Stimulated activated CD4-positive, alpha-beta T cell treated with anti-CD3 and anti-CD28 coated beads, Interleukin-4, amount 100 ng/mL, for 1 hour (primary cell): ENCODE measurements at places on chromosomes 6 and 20.

DNA sequence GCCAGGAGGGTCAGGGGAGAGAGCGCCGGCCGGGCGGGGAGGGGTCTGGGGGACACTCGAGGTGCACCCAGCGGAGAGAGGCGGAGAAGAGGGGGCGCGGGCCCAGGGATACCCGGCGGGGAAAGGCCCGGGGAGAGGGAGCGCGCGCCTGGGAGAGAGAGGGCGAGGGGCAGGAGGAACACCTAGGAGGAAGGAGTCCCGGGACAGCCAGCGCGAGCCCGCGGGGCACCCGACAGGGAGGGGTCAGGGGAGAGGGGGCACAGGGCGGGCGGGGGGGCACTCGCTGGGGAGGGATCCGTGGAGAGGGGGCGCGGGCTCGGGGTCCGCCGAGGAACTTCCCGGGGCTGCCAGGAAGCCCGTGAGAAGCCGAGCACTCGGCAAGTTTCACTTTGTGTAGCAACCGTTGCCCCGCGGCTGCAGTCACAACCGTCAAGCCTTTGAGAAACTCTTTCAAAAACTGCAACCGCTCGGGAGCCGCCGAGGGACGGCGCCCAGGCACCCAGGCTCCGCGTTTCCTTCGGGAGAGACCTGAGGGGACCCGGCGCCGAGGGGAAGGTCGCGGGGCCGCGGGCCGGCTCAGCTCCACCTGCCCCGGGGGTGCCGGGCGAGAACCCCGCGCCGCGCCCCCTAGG, 471 bp downstream of the EZR start:
- DNase-seq = peak; percentile 67

GRCh38 chr6:166419286-166419685, 36.5 kb upstream of the MPC1 start:
- peak; percentile 41 for DNase-seq

- no peak for DNase-seq
These were observed 168.4 kb upstream of the UST start for GRCh38 chr6:148578489-148578814.

GRCh38 chr6:70957284-70957617, 391 bp upstream of the B3GAT2 start:
- DNase-seq = no peak

DNA sequence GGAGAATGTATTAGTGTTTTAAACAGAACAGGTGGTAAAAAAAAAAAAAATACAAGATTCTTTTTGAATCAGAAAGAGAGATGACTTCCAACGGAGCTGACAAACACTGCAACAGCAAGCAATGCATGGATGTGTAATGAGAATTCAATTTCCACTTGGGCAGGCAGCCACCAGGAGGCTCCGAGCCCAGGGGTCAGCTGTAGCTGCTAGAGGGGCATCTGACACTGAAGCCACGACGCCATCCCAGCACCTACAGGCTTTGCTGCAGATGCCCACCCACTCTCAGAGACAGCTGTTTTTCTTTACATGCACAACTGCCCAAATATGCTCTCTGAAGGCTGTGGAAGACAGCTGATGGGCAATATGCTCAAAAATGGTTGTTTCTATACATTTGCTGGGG, 75.4 kb downstream of the ELOVL5 start:
- no peak for DNase-seq

DNA sequence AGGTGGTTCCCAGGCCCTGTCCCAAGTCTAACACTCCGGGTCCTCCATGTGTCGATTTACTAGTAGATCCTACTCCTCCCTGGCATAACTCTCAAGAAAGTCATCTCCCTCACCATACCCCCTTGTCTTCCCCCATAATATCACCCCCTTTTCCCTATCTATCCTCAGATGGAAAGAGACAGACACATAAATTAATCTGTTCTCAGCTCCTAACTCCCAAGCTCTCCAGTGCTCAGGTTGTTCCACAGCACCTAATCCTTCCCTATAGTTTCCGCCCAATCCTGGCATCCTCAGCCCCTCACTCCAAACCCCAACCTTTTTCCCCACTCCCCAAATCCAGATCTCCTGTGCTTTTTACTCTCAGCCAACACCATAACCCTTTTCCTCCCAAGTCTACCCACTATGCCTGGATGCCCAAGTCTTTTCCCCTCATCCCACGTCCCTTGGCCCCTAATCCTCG, 808 bp downstream of the ILRUN start:
- no peak for DNase-seq

GRCh38 chr6:79742030-79742429, 110.9 kb downstream of the SH3BGRL2 start:
- no peak for DNase-seq

DNA sequence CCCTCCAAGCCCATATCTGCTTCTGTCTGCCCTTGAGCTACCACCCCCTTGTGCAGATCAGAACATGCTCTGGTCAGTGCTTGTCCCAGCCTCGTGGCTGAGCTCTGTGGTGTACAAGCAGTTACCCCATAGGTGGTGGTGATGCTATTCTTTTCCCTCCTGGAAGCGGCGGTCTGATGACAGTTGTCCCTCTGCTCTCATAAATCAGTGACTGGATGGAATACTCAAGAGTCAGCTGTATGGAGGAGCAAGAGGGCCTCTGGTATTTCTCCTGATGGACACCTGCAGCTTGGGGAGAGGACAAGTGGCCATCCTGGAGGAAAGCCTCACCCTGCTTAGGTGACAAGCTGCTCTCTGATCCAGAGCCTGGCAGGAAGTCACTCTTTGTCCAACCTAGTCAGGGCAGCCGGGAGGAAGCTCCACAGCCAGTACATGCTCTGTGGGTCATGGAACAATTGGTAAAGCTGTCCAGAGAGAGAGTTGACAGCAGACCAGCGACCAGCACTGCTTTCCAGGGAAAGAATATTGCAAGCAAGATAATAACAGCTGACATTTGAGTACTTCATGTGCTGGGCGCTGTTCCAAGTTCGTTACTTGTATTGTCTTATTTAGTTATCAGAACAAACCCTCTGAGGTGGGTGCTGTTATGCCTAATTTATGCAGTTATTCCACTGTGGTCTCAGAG, 47.1 kb downstream of the SCAND1 start:
- DNase-seq = no peak

- no peak for DNase-seq
These were observed 2.5 kb downstream of the ZSCAN26 start for GRCh38 chr6:28269492-28269891.

- no peak for DNase-seq
These were observed 49.2 kb downstream of the SCAND1 start for GRCh38 chr20:35904982-35905663.

- DNase-seq = no peak
These were observed 70.2 kb downstream of the RCAN2 start for GRCh38 chr6:46420921-46421638.

DNA sequence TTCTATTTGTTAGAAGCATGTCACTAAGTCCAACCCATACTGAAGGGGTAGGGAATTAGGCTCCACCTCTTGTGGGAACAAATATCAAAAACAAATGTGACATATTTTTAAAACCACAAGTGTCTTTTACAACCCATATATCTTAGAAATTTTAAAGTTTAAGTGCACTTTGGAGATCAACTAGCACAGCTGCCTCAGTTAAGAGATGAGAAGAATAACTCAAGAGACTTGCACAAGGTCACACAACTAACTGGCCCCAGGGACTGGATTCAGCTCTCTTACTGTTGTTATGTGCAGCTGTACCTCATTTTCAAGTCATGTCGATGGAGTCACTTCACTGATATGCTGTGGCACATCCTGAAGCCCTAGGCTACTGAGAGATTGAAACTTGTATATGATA, 102.9 kb upstream of the BMP2 start:
- DNase-seq = no peak
